Upper lobe of right lung (tissue), 1 donor: ENCODE measurements at places on chromosomes 5 and 9. TPM values are rescaled to one million over a fixed set of nuclear protein-coding genes. Genes with fewer than 3 reads are reported as not detected.

SPRY4 gene
- total RNA-seq: 89.8 TPM

DNA sequence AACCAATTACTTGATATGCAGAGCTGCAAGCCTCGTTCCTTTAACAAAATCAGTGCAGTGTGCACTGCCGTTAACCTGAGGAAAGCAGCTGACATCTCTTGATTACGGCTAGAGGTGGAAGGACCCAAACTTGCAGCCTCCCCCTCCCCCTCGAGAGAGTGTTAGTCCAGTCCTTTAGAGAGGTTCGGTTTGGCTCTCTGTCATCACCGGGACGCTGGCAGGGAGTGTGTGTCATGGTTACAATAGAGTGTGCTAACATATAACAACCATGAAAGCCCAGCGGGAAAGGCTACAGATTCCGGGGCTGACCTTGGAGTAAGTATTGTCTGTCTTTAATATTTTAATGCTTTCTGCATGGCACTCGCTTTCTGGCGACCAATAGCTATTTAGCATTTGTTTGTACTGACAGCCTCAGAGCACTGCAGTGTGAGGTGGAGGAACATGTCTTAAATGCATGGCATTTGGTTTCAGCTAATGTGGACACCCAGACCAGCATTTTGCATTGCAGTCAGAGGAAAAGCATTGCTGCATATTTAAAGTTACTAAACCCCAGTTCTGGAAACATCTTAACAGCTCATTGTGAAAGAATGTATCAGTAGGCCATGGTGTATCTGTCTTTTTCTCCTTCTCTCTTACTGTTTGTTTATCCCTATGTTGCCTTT lies 237.5 kb downstream of the CD180 start:
- H3K36me3 ChIP-seq: no peaks in the 10 kb centered on the region
- H3K27ac ChIP-seq: peak overlapping the region; percentile 58
- H3K4me1 ChIP-seq: peaks cover 6% of the 10 kb centered on the region
- peak; percentile 66 for DNase-seq
- peak overlapping the region; percentile 39 for H3K4me3 ChIP-seq
- H3K27me3 ChIP-seq: no peaks in the 10 kb centered on the region

DNA sequence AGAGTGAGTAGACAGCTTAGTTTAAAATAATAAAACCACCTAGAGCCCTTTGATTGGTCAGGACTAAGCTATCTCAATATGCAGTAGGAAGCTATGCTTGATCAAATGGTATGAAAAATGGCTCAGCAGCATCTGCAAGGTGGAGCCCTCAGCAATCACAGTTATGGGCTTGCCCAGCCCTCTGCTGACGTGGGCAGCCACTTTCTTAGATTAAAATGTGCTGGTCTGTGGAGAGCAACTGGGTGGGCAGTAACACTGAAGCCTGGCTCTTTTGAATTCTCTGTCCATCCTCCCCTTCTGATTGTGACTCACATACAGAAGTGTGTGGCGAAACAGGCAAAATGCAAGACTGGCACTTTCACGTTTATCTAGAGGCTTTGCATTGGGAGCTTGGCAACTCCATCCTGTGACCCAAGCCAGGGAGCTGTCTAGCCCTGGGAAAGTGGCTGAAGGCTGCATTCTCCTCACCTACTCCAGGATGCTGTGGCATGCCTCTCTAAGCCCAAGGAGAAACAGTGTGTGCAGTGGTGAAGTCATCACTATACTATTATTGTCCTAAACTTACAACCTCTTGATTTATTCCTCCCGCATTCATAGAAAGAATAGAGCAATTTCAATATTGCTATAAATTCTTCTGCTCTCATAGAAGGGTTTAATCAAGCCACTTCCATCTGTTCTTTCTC lies 61.1 kb downstream of the MED10 start:
- H3K4me3 ChIP-seq: no peak overlapping the region
- H3K27ac ChIP-seq: no peak overlapping the region
- H3K4me1 ChIP-seq: no peaks in the 10 kb centered on the region
- no peak for DNase-seq

- no peak overlapping the region for H3K4me3 ChIP-seq
- no peaks in the 10 kb centered on the region for H3K27me3 ChIP-seq
- peaks cover 20% of the 10 kb centered on the region for H3K4me1 ChIP-seq
- H3K27ac ChIP-seq: peak overlapping the region; percentile 80
Measured at GRCh38 chr5:76789991-76790581, 28.7 kb upstream of the F2RL1 start.

NIM1K gene
- 6.0 TPM for total RNA-seq

GRCh38 chr5:169339869-169340268 lies 38.9 kb upstream of the SLIT3 start:
- H3K36me3 ChIP-seq: no peaks in the 10 kb centered on the region
- no peak for DNase-seq
- H3K4me1 ChIP-seq: no peaks in the 10 kb centered on the region
- H3K27me3 ChIP-seq: no peaks in the 10 kb centered on the region
- H3K27ac ChIP-seq: no peak overlapping the region
- H3K4me3 ChIP-seq: no peak overlapping the region

EGFL7 gene
- 302 TPM for total RNA-seq

DNA sequence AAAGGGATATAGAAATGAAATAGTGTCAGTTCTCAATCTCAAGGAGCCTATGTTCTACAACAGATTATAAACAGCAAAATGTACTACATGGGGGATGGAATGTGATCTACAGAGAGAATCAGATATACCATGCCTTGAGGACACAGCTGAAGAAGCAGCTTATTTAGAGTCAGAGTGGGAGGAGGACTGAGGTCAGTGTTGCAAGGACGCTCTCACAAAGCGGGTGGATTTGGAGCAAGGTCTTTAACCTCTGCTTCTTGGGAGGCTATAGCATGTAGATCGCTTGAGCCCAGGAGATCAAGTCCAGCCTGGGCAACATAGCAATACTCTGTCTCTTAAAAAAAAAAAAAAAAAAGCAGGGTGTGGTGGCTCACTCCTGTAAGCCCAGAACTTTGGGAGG lies 32.8 kb upstream of the PLIN2 start:
- no peaks in the 10 kb centered on the region for H3K36me3 ChIP-seq
- H3K4me1 ChIP-seq: peaks cover 15% of the 10 kb centered on the region
- no peaks in the 10 kb centered on the region for H3K27me3 ChIP-seq
- no peak overlapping the region for H3K27ac ChIP-seq
- no peak overlapping the region for H3K4me3 ChIP-seq
- DNase-seq: no peak

SMIM33 gene
- not detected for total RNA-seq

GRCh38 chr9:121050128-121050988 lies at the start of gene C5:
TSS of gene C5 (minus strand) at chr9:121050275. CDS start at chr9:121050246, 29 bp downstream.
- no peaks in the 10 kb centered on the region for H3K27me3 ChIP-seq
- H3K4me1 ChIP-seq: no peaks in the 10 kb centered on the region
- H3K4me3 ChIP-seq: peak within 1 kb of the TSS; percentile 23
- DNase-seq: no peak

- H3K27ac ChIP-seq: no peak overlapping the region
- H3K27me3 ChIP-seq: no peaks in the 10 kb centered on the region
- H3K4me1 ChIP-seq: no peaks in the 10 kb centered on the region
- no peaks in the 10 kb centered on the region for H3K36me3 ChIP-seq
- no peak for DNase-seq
- no peak overlapping the region for H3K4me3 ChIP-seq
Measured at GRCh38 chr5:128949847-128950546, 15.3 kb upstream of the SLC27A6 start.

DNA sequence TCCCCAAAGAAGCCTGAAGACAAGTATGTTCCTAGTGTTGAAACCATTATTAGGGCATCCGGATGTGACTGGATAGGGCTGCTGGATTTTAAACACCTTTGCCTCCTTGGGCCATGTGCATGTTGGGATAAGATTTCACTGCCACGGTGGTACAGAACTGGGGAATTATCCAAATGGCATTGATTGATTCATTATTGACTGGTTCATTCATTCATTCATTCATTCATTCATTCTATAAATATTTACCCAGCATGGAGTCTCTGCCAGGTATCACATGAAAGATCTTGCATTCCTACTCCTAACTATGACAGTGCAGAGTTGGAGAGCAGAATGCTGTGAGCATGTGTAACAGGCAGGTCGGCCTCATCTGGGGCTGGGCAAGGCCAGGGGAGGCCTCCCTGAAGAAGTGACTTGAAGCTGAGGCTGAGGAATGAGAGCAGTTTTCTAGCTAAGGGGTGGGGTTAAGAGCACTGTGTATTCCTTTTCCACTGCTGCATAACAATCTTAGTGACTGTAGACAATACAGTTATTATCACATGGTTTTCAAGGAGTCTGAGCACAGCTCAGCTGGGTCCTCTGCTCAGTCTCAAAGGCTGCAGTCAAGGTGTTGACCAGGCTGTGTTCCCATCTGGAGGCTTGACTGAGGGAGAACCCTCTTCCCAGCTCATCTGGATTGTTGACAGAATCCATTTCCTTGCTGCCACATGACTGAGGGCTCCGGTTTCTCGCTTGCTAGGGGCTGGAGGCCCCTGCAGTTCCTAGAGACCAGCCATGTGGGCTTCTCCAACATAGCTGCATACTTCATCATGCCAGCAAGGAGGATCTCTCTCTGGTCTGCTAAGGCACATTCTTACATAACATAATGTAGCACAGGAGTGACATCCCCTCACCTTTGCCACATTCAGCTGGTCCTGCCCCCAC lies 35.7 kb downstream of the AK8 start:
- H3K4me3 ChIP-seq: no peak overlapping the region
- peak; percentile 37 for DNase-seq
- no peaks in the 10 kb centered on the region for H3K27me3 ChIP-seq

SPATA31A7 gene
- not detected for total RNA-seq

DNA sequence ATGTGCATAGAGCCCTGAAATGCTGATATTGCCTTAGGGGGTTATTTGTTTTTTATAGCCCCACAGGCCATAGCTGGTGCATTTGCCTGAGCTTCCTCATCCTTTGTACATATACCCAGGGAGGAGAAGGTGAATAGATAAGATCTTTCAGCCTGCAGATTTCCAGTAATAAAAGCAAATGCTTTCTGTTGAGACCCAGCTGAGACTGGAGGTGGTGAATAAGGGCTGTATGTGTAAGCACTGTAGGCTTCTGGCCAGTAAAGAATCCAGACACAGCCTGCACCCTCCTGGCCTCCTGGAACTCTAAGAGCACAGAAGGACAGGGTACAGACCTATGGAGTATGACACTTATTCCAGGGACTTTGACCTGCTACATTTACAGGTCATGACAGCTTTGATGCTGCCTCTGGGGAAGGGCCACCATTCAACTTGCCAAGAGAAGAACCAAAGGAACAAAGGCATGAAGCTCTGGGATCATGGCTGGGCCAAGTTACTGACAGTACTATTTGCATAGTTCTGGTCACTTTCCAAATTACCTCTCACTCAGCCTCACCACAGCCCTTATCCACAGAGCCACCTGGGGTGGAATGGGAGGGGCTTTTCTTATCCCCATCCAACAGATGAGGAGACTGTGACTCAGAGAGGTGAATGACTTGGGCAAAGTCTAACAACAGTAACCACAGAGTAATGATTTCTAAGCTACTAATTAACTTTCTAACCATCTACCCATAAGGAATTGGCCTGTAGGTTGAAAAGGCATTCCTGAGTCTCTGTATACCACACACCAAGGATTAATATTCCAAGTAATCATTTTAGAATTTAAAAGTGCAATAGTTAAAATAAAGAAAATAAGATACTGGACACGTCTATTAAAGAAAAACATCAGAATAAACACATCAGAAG lies 604.5 kb upstream of the KLF4 start:
- H3K4me3 ChIP-seq: no peak overlapping the region
- H3K36me3 ChIP-seq: no peaks in the 10 kb centered on the region
- no peaks in the 10 kb centered on the region for H3K27me3 ChIP-seq
- no peaks in the 10 kb centered on the region for H3K4me1 ChIP-seq
- H3K27ac ChIP-seq: no peak overlapping the region

DNA sequence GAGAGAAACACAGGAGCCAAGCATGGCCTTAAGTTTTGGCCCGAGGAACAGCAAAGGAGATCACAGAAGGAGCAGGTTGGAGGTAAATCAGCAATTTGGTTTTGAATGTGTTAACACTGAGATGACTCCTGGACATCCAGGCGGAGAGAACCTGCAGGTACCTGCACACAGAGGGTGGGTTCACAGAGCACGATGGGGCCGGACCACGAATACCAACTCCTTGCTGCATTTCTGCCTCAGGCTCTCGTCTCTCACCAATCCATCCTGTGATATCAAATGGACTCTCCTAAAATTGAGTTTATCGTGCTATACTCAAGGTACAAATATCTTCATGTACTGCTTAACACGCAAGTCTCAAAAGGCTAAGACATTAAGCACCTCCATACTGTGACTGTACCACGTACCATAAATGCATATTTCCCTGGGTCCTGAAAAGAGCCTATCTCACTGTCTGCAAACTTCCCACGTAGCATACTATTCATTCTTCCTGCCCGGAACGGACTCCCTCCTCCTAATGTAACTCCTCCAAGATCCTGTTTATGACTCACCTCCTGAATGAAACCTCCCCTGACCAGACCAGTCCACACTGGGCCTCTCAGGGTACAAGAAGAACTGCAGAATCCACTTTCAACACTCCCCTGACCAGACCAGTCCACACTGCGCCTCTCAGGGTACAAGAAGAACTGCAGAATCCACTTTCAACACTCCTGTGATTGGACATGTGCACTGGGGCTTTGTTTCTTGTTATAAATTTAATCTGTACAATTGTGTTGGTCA lies 380.8 kb upstream of the RFX3 start:
- no peak overlapping the region for H3K4me3 ChIP-seq
- DNase-seq: no peak
- no peaks in the 10 kb centered on the region for H3K36me3 ChIP-seq
- no peak overlapping the region for H3K27ac ChIP-seq

- H3K4me1 ChIP-seq: peaks cover 9% of the 10 kb centered on the region
- no peak overlapping the region for H3K4me3 ChIP-seq
- no peak for DNase-seq
- no peak overlapping the region for H3K27ac ChIP-seq
Measured at GRCh38 chr9:123866497-123866896, 63.4 kb downstream of the DENND1A start.

DNA sequence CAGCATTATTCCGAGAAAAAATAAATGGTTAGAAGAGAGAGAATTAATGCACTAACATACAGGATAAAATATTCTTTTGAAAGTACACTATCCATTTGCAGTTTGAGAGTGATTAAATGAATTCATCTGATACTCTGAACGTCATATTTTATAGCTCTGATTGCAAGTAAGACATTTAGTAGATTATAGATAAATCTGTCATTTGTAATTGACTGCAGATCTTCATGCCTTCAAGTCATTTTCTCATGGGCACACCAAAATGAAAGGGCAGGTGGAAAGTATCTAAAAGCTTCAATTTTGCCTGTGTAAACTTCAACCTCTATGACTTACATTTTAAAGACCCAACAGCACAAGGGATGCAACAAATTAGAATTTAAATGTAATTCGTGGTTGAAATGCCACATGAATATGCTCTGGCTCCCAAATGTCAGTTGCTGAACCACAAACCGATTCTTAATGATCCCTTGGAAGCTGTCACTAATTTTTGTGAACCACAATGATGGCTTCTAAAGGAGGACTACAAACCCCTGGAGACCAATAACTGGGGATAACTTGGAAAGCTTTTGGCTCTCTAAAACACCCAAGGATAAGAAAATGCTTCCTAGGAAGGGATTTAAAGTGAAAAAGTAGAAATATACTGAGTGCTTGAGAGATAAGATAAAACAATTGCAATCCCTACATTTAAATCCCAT lies 3.9 kb downstream of the TYRP1 start:
- peaks cover 8% of the 10 kb centered on the region for H3K4me1 ChIP-seq
- H3K36me3 ChIP-seq: no peaks in the 10 kb centered on the region
- DNase-seq: no peak
- H3K27me3 ChIP-seq: no peaks in the 10 kb centered on the region
- H3K4me3 ChIP-seq: no peak overlapping the region

- H3K36me3 ChIP-seq: no peaks in the 10 kb centered on the region
- H3K4me3 ChIP-seq: peak overlapping the region; percentile 58
- peak overlapping the region; percentile 66 for H3K27ac ChIP-seq
Measured at GRCh38 chr5:123089914-123090660, 1.0 kb downstream of the PRDM6 start.

- DNase-seq: peak; percentile 62
- no peaks in the 10 kb centered on the region for H3K27me3 ChIP-seq
- no peak overlapping the region for H3K4me3 ChIP-seq
- no peaks in the 10 kb centered on the region for H3K36me3 ChIP-seq
Measured at GRCh38 chr9:114452219-114453165, 52.8 kb downstream of the WHRN start.
